ENCODE measurements at places on chromosomes 1 and 21.

- no peak for DNase-seq
These were observed 46.4 kb upstream of the SLC22A15 start for GRCh38 chr1:115929881-115930280.

- no peak for DNase-seq
These were observed 88.2 kb upstream of the ABCD3 start for GRCh38 chr1:94329986-94330385.

GRCh38 chr1:157967205-157967604, 26.2 kb upstream of the KIRREL1 start:
- DNase-seq: no peak

GRCh38 chr1:32989160-32990050, 24.8 kb upstream of the RNF19B start:
- DNase-seq: no peak

DNA sequence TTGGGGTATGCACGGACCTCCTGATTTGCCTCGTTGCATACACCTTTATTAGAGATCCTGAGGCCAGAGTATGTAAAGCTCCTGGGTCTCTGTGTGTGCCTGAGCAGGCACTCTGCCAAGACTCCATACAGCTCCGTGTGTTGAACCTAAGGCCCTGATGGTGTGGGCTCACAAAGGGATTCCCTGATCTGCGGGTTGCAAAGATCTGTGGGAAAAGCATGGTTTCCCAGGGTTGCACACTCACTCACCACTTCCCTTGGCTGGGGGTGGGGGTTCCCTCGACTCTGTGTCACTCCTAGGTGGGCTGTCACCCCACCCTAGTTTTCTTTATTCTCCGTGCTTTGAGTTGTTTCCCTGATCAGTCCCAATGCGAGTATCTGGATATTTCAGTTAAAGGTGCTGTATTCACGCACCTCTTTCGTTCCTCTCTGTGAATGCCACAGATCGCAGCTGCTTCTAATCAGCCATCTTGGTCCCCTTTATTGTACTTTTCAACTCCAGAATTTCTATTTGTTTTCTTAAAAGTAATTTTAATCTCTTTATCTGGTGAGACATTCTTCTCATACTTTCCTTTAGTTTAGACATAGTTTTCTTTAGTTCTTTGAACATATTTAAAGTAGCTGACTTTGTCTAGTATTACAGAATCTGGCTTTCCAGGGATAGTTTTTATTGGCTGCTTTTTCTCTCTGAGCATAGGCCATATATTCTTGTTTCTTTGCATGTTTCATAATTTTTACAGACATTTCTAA, 39.0 kb upstream of the F3 start:
- DNase-seq: no peak

GRCh38 chr1:157154291-157154690, 16.1 kb upstream of the ETV3 start:
- no peak for DNase-seq

GRCh38 chr1:20496241-20496661, 10.2 kb upstream of the CAMK2N1 start:
- DNase-seq: no peak

- DNase-seq: no peak
These were observed 244.5 kb downstream of the NEGR1 start for GRCh38 chr1:72037745-72038343.

Measured in stimulated activated CD8-positive, alpha-beta memory T cell treated with anti-CD3 and anti-CD28 coated beads, Interleukin-2, amount 100 ng/mL, for 1 hour (primary cell).